IMR-90 (cell line): ENCODE measurements at places on chromosomes 5 and 9. TPM values are rescaled to one million over a fixed set of nuclear protein-coding genes. Genes with fewer than 3 reads are reported as not detected.

GRCh38 chr5:62742207-62742606, 163.6 kb downstream of the LRRC70 start:
- DNase-seq = no peak

- DNase-seq = no peak
Measured at GRCh38 chr5:39189292-39189955, 29.9 kb downstream of the FYB1 start.

GRCh38 chr5:56607551-56607950, 207.8 kb upstream of the MAP3K1 start:
- peak; percentile 50 for DNase-seq

GRCh38 chr5:92687821-92688722, 892.9 kb downstream of the NR2F1-AS1 start:
- DNase-seq = peak; percentile 78

- DNase-seq = no peak
Measured at GRCh38 chr9:137194388-137194787, 5.9 kb downstream of the SSNA1 start.

DNA sequence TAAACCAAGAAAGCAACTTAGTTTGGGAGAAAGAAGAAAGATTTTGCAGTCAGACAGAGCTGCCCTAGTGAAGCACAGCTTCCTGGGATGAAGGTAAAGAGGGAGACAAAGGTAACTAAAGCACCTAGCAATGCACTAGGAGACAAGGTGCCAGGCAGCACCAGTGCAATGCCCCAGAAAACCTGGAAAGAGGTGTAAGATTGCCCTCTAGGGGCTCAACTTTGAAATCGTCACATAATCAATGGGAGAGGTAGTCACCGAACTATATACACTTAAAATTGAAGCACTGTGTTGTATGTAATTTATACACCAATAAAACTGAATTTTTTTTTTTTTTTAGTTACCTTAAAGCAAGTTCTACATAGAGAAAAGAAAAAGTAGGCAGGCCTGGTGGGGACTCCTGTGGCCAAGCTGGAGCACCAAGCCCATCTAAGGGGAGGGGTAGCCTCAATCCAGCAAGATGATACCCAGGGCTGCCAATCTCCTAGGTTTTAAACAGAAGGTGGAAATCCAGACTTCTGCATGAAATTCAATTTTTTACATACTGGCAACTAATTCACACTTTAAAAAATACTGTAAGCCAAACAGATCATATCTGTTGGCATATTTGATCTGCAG, 48.2 kb downstream of the CDK5RAP2 start:
- peak; percentile 32 for DNase-seq

DNA sequence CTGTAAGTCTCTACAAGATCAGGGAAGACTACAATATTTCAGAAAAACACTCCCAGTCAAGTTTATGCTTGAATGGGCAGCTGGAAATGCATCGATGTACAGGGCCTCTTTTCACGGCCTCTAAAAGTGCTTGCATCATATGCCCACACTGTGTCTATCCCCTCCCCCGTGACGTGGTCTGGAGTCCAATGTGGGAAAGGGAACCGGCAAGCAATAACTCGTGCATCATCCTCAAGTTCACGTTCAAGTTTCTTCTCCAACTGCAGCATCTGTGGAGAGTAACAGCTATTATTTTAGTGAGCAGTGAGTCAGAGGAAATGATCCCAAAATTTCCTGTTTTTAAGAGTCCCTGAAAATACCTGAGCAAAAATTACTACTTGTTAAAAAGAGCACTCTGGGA, 22.3 kb downstream of the ATPSCKMT start:
- DNase-seq = peak; percentile 79

DNA sequence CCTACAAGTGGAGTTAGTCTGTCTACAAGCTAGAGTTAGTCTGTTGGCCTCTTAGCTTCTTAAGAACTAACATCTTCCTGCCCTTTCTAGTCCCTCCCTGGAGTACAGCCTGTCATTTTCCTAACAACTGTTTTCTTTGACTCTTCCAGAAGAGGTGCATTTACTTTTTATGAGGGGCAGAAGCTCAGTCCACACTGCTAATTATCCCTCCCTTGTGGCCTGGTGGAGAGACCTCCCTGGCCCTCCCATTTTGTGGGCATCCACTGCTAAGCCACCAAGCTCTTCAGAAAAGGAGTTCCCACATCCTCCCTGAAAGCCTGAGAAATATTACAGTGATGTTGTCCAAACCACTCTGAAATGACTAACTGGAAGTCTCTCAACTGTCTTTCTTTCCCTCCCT, 8.0 kb downstream of the MAP1B start:
- DNase-seq = no peak

DNA sequence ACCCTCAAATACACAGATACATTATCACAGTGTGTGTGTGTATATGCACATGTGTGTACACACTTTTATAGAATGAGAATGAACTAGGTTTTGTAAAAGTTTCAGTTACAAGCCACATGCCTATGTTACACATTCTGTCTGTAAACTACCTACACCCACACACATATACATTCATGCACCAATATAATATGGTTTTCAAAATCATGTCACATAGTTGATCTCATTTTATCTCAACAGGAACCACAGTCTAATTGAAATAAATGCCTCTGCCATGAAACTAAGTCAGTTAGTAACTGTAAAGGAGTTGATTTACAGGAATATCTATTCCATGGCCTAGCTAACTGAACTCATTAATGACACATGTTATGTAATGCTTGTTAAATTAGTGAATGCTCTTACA, 646.6 kb downstream of the PDE4D start:
- no peak for DNase-seq

- no peak for DNase-seq
Measured at GRCh38 chr9:34686732-34687131, 4.3 kb downstream of the CCL19 start.

- DNase-seq = no peak
Measured at GRCh38 chr5:21219251-21219650, 1231.3 kb upstream of the CDH18 start.

DNA sequence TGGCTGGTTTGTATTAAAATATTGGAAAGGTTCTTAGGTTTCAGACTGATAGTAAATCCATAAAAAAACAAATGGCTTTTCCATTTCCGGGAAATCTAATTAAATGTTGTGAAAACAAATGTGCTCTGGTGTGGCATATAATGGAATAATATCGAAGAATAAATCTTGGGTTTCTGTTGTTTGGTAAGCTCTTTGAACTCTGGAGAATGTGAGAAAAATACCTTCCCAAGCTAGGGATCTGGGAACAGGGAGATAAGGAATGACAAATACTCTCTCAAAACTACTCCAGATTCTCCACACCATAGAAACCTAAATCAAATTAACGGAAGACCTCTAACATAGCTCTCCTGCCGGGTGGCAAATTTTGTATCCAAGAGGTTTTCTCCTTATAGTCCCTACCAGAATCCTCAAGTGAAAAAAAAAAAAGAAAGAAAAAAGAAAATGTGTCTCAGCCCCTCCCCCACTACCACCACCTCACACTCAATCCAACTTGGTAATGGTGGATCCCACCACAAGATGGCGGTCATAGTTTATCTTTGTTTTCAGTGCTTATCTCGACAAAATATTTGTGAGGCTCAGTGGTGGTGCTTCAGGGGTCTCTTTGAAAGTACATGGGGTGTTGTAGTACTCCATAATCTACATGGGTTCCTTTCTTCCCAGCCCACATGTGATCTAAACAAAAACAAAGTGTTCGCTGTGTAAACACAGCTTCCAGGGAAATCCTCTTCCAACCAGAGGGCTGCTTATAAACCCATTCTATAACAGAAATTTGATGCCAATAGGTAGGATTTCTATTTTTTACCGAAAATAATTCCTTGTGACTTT, 54.5 kb upstream of the FST start:
- no peak for DNase-seq

- no peak for DNase-seq
Measured at GRCh38 chr5:124079062-124079461, 567.1 kb downstream of the CSNK1G3 start.

DNA sequence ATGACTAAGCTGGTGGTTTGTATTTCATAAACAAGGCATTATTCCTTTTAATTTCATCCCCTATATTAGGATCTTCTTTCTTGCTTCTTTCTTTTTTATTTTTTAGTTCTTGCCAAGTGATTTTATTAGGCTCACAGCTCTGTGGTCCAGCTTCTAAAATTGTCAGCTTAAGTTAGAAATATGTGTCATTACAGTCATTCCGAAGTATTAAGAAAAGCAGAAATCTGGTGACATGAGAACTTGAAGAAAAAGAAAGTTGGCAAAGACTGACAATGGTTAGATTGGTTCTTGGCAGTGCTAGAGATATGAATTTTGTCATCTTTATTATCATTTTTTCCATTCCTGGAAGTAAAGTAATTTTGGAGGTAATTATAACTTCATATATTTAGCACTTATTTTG, 166.5 kb upstream of the PRR16 start:
- peak; percentile 31 for DNase-seq

- DNase-seq = no peak
Measured at GRCh38 chr9:113645978-113646253, 182.4 kb downstream of the RGS3 start.

DNA sequence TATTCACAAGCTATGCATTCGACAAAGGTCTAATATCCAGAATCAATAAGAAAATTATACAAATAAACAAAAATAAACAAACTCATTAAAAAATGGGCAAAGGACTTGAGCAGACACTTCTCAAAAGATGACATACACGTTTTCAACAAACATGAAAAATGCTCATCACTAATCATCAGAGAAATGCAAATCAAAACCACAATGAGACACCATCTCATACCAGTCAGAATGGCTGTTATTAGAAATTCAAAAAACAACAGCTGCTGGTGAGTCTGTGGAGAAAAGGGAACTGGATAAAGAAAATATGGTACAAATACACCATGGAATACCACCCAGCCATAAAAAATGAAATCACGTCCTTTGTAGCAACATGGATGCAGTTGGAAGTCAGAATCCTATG, 45.1 kb upstream of the PUM3 start:
- no peak for DNase-seq

GRCh38 chr5:72130351-72130761, 23.1 kb downstream of the MAP1B start:
- peak; percentile 61 for DNase-seq

GRCh38 chr9:19481121-19481870, 72.5 kb downstream of the ACER2 start:
- DNase-seq = no peak

GRCh38 chr9:127123064-127123890, 842 bp upstream of the ANGPTL2 start:
- no peak for DNase-seq

GRCh38 chr5:103562453-103563157, at the start of gene NUDT12:
NUDT12 (minus strand) TSS chr5:103562789; CDS start chr5:103560248, 2,541 bp downstream.
- DNase-seq = peak; percentile 67

- no peak for DNase-seq
Measured at GRCh38 chr5:171421331-171422262, 2.1 kb downstream of the FGF18 start.

DNA sequence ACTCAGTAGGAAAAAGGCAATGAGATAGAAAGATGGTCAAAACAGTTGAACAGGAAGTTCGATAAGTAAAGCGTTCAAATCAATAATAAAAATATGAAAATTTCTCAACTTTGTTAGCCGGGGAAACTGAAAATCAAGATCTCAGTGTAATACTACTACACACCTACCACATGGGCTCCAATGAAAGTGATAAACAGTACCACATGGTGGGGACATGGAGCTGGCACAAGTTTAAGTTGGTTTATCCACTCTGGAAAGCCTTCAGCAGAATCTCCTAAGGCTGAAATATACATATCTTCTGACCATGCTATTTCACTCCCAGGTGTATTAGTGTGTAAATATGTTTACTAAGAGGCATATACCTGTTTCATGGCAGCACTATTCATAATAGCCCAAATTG, 126.8 kb downstream of the NXNL2 start:
- no peak for DNase-seq

The IL4 gene
- not detected in 2 replicates for total RNA-seq

The NMUR2 gene
- total RNA-seq = not detected in 2 replicates

The TLX3 gene
- not detected in 2 replicates for total RNA-seq

The CFAP77 gene
- not detected in 2 replicates for total RNA-seq

The ARID3C gene
- total RNA-seq = not detected in 2 replicates
